Large intestine (tissue), 12 donors: ENCODE measurements at places on chromosomes 7 and 10. TPM values are rescaled to one million over a fixed set of nuclear protein-coding genes. Genes with fewer than 3 reads are reported as not detected.

DNA sequence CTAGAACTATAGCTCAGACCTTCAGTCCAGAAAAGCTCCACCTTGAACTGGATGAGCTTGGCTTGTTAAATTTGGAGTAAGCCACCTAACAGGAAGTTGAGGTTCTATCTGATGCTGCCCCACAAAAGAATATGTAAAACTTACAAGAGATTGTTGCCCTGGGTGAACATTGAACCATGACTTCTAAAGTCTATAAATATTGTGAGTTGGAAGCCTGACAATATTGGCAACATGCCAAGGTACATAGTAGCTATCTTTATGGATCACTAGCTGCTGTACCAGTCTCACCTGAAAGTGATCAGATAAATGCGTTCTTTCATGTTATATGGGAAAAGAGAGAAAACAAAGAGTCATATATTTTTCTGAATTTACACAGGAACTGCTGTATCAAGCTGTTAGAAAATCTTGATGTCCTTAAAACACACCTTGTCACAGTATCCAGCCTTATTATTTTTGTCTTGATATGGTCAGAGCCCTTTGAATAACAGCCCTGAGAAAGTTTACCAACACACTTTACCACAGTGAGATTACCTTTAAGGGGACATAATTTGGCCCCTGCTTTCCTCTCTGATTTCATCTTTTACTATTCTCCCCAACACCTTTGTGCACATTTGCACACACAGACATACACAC is 92.0 kb downstream of the LSMEM1 start:
- peak; percentile 97 for DNase-seq

- DNase-seq, result no peak
These were observed 94.7 kb upstream of the PRSS58 start for GRCh38 chr7:142352543-142352942.

DNA sequence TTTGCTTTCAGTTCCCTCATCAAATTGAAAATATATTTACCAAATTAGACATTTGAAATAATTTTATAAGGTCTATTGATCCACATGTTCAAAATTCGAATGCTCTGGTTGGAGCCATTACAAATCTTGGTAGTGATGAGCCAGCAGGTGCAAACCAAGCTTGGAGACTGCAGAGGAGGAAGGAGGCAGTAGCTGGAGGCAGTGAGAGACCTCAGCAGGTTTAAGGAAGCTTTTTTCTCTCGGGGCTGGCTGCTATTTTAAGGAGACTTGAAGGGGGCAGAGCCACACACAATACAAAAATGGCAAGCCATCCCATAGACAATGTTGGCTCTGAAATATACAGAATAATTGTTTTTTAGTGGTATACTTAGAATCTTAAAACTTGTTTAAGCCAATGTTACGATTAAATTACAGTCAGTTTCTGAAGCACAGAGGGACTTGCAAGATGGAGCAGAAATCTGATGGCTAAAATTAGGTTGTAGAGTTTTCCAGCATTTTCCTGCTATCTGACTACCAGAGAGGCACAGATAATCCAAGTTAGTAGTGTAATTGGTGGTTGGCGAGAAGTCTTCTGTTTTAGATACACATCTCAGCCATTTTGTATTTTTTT is 185.8 kb downstream of the SNX10 start:
- DNase-seq, result no peak

GRCh38 chr7:91557789-91558404 is 293.7 kb downstream of the FZD1 start:
- no peak for DNase-seq

DNA sequence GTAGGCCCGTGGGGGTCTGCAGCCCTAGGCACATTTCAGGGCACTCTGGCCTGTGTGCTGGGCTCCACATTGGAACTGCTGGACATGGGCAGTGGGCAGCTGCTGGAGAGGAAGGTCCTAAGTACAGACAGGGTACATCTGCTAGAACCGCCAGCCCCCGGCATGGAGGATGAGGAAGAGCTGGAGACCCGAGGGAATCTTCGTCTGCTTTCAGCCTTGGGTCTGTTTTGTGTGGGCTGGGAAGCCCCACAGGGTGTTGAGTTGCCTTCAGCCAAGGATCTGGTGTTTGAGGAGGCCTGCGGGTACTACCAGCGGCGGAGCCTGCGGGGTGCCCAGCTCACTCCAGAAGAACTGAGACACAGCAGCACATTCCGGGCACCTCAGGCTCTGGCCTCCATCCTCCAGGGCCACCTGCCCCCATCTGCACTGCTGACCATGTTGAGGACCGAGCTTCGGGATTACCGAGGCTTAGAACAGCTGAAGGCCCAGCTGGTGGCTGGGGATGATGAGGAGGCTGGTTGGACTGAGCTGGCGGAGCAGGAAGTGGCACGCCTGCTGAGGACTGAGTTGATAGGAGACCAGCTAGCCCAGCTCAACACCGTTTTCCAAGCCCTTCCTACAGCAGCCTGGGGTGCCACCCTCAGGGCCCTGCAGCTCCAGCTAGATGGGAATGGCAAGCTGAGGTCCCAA is 1.4 kb downstream of the HPS6 start:
- DNase-seq, result no peak

DNA sequence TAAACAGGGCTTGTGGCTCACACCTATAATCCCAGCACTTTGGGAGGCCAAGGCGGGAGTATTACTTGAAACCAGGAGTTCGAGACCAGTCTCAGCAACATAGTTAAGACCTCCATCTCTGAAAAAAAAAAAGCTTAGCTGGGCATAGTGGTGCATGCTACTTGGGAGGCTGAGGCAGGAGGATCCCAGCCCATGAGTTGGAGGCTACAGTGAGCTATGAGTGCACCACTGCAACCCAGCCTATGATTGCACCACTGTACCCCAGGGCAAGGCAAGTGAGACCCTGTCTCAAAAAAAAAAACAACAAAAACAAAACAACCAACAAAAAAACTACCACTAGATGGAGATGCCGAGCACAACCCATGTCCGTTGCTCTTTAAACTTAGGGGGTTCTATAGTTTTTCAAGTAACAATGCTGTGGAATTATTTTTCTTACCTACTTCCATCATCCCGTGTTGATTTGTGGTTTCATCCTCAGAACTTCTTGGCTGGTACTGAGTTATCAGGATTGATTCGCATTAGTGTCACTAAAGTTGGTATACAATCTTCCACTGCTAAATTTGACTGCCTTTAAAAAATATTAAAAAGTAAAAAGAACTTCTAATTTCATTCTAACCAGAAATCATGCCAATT is 12.2 kb upstream of the REPIN1 start:
- DNase-seq, result no peak

DNA sequence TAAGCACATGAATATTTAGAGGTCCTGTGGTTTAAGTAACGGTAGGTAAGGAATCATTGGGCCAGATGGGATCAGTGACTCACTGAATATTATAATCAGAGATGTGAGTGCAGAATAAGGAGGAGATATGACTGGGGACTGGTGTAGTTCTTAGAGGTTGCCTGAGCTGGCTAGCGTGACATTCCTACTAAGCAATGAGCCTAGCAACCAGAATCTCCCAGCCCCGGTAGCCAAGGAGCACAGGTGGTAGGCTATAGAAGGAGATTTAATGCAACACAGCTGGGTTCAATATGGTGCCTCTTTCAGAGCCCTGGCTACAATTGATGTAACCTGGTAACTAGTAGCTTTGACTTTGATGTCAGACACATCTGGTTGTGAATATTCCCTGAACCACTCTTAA is 641.6 kb downstream of the AUTS2 start:
- DNase-seq, result no peak

GRCh38 chr10:95289003-95289920 is 1.5 kb downstream of the PDLIM1 start:
- peak; percentile 78 for DNase-seq

GRCh38 chr10:127579640-127580039 is 30.5 kb downstream of the NPS start:
- DNase-seq, result no peak

- DNase-seq, result no peak
These were observed 231.3 kb upstream of the RHOBTB1 start for GRCh38 chr10:61175316-61175715.

DNA sequence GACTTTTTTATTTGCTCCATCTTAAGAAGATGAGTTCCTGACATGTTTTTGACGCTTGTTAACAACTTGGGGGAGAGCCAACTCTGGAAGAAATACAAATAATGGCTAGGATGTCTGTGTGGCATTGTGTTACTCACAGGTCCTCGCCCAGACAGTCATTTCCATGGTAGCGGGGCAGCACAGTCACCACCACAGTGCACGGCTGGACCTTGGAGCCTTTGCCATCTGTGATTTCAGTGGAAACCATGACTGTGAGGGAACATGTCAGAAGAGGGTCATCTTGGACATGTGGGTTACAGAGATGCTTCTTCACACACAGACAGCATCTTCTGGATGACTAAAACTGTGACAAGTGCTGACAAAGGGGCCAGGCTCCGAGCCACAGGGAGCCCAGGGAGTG is 74.5 kb downstream of the PKD1L1 start:
- no peak for DNase-seq

DNA sequence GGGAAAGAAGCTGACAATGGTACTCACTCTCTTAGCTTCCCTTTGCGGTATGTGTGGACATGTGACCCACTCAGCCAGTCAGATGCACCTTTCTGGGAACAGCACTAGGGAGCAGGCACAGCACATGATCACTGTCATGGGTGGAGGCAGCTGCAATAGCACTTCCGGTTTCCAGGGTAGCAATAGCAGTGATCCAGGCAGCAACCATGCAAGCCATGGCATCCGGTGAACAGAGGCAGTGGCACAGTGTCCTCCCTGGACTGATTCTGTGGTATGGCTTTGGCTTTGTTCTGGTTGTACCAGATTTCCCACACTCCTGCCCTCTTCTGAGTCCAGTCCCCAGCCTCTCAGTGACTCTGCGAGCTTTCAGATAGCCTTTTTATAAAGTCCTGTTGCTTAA is 86.8 kb upstream of the NAMPT start:
- DNase-seq, result peak; percentile 9

DNA sequence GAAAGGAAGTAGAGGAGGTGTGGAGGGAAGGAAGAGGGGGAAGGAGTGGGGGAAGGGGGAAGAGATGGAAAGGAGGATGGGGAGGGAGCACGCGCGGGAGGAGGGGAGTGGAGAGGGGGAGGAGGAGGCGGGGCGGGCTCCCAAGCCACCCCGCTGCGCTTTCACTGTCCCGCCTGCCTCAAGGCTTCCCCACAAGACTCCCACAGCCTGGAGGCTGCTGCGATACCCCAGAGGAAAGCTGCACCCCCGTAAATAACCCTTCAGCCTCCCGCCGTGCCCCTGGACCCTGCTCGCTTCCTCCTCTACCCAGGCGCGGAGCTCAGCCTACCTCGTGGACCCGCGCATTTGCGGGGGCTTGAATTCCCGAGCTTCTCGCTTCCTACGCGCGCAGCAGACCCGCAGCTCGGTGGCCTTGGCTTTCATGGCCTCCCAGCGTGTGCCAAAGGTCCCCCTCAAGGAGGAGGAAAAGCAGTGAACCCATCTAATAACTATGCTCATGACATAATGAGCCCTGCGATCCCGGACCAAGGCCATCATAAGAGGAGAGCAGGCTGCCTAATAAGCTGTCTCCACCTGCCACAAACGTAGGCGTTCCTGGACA is at the start of gene C10orf67:
Gene C10orf67 (minus strand): TSS at position 557 of the 601 bp plus-strand sequence. CDS start 23 bp downstream, at position 534.
- peak; percentile 44 for DNase-seq

GRCh38 chr10:110209926-110210673 is 2.7 kb downstream of the MXI1 start:
- peak; percentile 33 for DNase-seq

DNA sequence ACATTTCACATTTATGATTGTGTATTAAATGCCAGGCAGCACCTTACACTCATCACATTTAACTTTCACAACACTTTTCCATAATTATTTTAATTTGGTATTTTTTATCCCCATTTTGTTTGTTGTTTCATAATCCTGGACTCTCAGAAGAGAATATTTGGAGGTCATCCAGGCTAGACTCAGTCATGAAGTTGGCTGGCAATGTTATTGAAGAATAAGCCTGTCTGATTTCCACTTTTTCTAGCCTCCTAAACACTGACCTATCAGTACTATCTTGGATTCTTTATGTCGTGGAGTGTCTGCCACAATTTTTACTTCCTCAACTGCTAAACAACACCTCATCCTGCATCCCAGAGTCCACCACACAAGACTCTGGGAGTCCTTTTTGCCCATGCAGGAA is 372.3 kb upstream of the NRP1 start:
- DNase-seq, result no peak

DNA sequence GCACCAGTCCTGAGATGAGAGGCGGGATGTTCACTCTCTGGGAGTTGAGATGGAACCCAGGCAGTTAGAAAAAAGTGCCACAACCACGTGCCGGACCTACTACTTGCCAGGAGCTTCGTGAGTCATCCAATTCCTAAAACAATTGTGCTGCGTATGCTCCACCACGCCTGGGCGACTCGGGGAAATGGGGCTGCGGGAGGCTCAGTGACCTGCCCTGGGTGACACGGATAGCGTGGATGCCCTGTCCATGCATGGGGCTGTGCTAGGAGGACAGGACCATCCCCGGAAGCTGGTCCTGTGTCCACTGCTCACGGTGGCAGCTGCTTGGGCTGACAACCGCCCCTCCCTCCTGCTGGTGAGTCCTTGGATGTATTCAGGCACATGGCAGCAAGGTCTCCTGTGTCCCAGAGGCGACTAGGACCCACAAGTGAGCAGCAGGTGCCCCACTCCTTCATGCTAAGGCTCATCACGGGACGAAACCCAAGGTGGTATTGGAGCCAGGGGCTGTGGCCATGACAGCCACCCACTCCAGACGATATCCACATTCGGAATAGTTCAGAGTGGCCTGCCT is 90.4 kb downstream of the BMS1 start:
- no peak for DNase-seq

DNA sequence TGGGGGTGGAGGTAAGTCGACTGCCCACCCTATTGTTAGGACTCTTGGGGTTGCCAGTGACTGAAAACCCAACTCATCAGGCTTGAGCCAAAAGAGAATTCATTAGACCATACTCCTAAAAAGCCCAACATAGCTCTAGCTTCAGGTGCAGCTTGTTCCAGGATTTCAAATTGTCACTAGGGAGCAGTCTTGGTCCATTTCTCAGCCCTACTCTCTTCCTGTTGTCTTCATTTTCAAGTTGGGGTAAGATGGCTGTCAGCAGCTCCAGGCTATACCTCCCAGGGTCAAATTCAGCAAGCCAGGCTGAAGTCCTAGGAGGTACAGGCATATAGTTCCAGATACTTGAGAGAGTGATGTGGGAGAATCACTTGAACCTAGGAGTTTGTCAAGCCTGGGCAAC is 14.9 kb upstream of the COL13A1 start:
- DNase-seq, result no peak

- no peak for DNase-seq
These were observed 41.5 kb upstream of the SEMA3C start for GRCh38 chr7:80960244-80960795.

- DNase-seq, result no peak
These were observed 20.4 kb downstream of the KLLN start for GRCh38 chr10:87842776-87843497.

- DNase-seq, result no peak
These were observed 38.1 kb downstream of the CTTNBP2 start for GRCh38 chr7:117835016-117835664.

Gene TMEM229A
- 3.7 TPM for polyA plus RNA-seq

Gene TNS3
- 66.7 TPM for polyA plus RNA-seq

Gene WASHC2A
- polyA plus RNA-seq, result 59.4 TPM

Gene AKR1C8
- 0.13 TPM for polyA plus RNA-seq

Gene SRPK2
- polyA plus RNA-seq, result 26.7 TPM

Gene IDI2
- polyA plus RNA-seq, result not detected

Gene GPR15LG
- polyA plus RNA-seq, result 1.4 TPM

Gene CHST15
- polyA plus RNA-seq, result 9.4 TPM

Gene PRPF18
- polyA plus RNA-seq, result 21.0 TPM

Gene AKR1D1
- polyA plus RNA-seq, result 4.4 TPM

Gene PARD3
- 25.5 TPM for polyA plus RNA-seq

Gene ZNF679
- polyA plus RNA-seq, result not detected

Gene PPP3CB
- 53.1 TPM for polyA plus RNA-seq

Gene TRPV5
- polyA plus RNA-seq, result 0.73 TPM

Gene SPACDR
- polyA plus RNA-seq, result 1.4 TPM

Gene PTF1A
- polyA plus RNA-seq, result not detected

Gene TEX47
- polyA plus RNA-seq, result not detected

Gene GARIN1A
- 1.6 TPM for polyA plus RNA-seq
